ENCODE measurements at places on chromosomes 3 and 15.

DNA sequence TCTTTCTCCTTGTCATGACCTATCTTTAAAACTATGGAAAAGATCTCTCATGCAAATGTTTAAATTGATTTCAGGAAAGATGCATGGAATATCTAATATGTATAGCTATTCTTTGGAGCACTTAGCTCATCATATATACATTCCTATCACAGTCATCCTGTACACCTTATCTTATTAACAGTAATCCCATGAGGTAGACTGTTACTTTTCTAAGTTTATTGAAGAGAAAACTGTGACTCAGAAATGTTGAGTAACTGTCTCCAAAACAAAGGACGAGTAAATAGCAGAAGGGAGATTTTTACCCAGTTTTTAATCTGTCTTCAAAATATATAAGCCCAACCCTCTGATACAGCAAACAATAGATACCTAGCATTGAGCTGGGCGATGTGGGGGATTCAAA, 308.3 kb downstream of the GAP43 start:
- no peak for DNase-seq
- H3K27me3 ChIP-seq = no peaks in the 10 kb centered on the region
- no peak overlapping the region for H3K4me3 ChIP-seq
- H3K36me3 ChIP-seq = no peaks in the 10 kb centered on the region
- H3K27ac ChIP-seq = no peak overlapping the region

DNA sequence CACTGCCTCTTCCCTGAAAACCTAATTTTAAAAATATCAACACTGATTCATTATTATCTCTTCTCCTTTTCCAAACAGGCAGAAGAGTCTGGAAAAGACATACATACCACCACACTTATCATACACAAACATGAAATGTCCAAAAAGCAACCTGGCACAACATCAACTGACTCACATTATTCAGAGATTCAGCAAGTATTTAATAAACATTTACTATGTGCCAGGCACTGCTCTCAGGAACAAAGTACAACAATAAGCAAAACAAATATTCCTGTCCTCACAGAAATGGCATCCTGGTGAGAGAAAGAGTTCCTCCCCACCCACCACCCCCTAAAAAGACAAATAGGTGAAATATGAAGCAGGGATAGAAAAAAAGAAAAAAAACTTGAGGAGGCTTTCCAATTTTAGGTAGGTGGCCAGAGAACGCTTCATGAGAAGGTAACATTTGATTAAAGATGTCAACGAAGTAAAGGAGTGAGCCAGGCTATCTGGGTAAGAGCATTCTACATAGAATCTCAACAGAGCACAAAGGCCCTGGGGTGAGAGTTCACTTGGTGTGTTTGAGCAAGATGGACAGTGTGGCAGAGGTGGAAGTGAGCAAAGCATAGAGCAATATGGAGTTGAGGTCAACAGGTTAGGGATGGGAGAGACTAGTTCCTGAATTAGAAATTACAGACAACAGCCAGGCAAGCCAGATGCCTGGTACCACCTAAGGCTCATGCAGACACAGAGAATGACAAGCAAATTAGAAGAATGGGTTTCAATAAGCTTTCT, 141.7 kb downstream of the OSBPL10 start:
- no peaks in the 10 kb centered on the region for H3K36me3 ChIP-seq
- H3K4me1 ChIP-seq = no peaks in the 10 kb centered on the region
- no peak for DNase-seq
- no peak overlapping the region for H3K27ac ChIP-seq
- no peak overlapping the region for H3K4me3 ChIP-seq
- H3K27me3 ChIP-seq = no peaks in the 10 kb centered on the region

GRCh38 chr3:173004681-173005080, 136.4 kb downstream of the SPATA16 start:
- H3K27me3 ChIP-seq = no peaks in the 10 kb centered on the region
- no peak overlapping the region for H3K4me3 ChIP-seq
- no peak overlapping the region for H3K27ac ChIP-seq
- no peaks in the 10 kb centered on the region for H3K4me1 ChIP-seq

DNA sequence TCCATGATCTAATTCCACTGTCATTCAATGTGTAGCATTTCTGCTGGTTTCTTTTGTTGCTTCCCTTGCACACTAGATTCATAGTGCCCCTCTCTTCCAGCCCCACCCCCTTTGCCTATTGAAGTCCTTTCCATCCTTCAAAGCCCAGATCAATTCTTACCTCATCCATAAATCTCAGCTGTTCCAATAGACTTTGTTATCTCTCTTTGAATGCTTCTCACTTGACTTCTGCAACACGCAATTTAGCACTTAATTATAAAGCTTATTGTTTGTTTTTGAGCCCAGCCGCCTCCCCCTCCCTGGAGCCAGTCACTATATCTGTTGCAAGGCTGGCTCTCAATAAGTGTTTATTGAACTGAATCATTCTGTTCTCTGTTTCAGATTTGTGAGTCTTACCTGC, 174.6 kb upstream of the TBL1XR1 start:
- H3K4me1 ChIP-seq = peaks cover 8% of the 10 kb centered on the region
- no peak overlapping the region for H3K27ac ChIP-seq
- no peaks in the 10 kb centered on the region for H3K27me3 ChIP-seq
- H3K4me3 ChIP-seq = no peak overlapping the region
- no peaks in the 10 kb centered on the region for H3K36me3 ChIP-seq
- no peak for DNase-seq

DNA sequence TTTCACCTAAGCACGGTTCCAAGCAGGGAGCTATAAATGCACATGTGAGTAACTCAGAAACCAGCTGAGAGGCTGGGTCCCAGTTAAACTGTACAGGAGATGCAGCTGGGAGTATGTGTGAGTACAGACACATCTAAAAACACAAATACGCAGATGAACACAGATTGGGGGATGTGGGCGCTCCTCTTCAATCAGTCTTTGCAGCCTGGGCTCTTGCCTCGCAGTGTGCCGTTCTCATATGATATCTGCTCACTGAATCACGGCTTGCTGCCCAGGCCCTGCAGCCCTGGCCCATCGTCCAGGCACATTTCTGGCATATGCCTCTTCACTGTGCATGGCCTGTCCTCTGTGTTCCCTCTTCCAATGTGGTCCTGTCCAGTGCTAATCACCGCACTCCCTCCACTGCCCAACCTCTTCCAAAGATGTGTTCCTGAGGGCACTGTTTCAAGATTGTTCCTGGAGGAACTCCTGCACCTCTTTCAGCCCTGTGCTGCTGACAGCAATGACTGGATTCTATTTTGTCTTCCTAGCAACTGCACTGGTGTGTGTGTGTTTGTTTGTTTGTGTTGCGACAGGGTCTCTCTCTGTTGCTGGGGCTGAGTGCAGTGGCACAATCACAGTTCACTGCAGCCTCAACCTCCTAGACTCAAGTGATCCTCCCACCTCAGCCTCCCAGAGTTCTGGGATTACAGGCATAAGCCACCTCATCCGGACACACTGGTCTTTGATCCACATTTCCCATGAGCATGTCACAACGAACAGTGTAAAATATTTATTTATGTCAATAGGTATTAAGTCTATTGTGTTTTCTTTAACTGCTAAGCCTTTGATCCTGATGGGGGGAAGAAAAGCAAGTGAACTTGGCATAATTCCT, 17.0 kb downstream of the CA12 start:
- peaks cover 22% of the 10 kb centered on the region for H3K4me1 ChIP-seq
- no peak for DNase-seq
